ENCODE measurements at places on chromosomes 6 and 20.

DNA sequence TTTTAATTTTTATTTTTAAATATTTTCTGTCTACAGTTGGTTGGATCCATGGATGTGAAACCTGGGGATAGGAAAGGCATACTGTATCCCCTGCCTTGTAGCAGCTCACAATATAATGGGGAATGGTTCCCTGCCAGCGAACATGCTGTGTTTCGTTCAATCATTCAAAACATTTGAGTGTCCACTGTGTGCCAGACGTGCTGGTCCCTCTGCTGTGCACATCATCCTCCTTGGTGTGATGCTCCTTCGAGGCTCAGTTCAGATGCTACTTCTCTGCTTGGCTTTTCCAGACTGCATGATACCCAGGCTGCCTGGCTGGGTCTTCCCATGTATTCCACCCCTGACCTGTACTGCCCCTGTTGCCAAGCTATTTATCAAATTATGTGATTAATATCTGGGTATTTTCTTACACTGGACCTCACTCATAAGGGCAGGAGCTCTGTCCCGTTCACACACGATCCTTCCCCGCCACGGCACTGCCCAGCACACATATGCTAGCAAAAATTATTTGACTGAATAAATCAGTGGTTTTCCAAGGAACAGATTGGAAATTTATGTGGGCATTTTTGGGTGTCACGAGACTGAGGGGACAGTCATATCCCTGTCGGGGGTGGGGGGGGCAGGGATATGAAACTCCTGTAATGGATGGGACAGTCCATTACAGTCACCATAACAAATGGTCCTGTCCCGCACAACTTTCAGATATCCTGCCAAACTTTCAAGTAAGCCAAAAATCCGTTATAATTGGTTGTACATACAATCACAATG is 4.9 kb downstream of the SDCBP2 start:
- no peak for DNase-seq

DNA sequence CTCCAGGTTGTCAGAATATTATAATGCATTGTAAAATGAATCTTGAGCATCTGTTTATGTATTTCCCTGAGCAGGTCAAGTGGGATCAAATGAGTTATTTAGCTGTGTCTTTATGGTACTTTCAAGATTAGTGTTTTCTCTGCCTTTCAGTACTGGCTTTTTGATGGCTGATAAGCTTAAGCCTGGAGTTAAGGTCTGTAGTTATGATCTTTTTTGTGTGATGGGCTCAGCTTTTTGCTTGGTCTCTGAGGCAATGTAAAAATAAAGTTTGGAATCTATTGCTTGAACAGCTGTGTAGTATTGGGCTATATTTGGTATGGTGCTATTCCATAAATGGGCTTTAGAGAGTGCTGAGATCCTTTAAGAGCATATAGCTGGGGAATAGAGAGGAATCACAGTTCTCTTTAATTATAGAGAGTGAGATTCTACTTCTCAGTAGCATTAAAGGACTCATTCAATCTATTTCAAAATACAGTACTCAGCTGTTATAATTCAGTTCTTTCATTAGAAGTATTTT is 40.7 kb downstream of the ZNF451 start:
- no peak for DNase-seq

DNA sequence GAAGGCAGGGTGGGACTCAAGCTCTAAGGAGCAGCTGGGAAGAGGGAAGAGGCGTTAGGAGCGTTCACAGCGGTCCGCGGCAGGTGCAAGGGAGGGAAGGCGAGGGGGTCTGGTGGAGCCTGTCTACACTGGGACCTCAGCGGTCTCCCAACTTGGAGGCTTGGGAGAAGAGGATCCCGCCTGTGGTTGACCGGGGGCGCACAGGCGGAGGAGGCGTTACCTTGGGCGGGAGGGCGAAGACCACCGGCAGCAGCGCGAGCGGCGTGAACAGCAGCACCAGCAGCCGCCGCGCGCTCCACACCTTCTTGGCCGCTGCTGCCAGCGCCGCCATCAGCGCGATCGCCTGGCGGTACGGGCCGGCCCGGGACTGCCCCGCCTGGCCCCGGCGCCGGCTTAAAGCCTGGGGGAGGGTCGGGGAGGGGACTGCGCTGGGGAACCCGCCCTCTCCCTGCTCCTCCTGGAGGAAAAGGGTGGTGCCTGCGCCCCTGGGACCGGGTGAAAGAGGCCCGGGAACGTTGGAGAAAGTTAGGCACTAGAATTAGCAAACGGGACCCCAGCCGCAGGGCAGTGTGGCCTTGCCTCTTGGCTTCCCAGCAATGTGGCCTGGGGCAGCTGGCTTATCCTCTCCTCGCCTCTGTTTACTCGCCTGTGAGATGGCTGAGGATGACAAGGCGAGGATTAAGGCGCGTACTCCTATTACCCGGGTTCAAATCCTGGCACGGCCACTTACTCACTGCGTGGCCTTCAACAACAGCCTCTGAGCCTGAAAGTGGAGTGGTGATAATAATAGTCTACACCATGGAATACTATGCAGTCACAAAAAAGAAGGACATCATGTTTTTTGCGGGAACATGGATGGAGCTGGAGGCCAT is at the start of gene SLC13A3:
Gene SLC13A3, minus strand, starts transcription at position 369 of the 872 bp plus-strand sequence. Its CDS starts 38 bp downstream, at position 331.
- no peak for DNase-seq

GRCh38 chr20:57619051-57619831 is 985 bp downstream of the ZBP1 start:
- DNase-seq = peak; percentile 54

GRCh38 chr20:62944184-62944583 is 6.2 kb downstream of the GID8 start:
- DNase-seq = no peak

DNA sequence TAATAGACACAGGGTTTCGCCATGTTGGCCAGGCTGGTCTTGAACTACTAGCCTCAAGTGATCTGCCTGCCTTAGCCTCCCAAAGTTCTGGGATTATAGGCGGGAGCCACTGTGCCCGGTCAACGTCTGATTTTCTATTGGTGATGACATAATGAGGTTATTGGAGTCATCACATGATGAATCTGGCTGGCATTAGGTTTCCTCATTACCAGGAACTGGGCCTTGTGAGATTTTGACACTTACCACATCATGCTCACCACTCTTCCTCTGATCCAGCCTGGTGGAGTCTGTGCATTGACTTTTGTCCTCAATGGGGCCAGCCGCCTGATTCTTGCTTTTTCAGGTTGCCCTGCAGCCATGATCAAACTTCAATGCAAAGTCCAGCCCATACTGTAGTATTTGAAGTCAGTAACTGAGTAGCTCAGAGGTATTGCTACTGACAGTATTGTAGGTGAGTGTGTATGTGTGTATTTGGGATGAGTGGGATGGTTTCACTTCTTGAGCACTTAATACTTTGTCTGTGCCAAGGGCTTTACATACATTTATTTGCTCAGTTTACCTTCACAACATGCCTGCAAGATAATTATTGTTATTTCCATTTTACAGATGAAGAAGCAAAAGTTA is 16.0 kb downstream of the ANKS1A start:
- DNase-seq = no peak

GRCh38 chr6:36340618-36341454 is 4.1 kb upstream of the BNIP5 start:
- peak; percentile 57 for DNase-seq

- no peak for DNase-seq
Observed at GRCh38 chr6:90490030-90490716, 96.7 kb downstream of the MAP3K7 start.

- DNase-seq = no peak
Observed at GRCh38 chr6:40436685-40437604, 150.2 kb downstream of the LRFN2 start.

GRCh38 chr6:133610227-133610840 is 278.6 kb upstream of the TCF21 start:
- DNase-seq = no peak

DNA sequence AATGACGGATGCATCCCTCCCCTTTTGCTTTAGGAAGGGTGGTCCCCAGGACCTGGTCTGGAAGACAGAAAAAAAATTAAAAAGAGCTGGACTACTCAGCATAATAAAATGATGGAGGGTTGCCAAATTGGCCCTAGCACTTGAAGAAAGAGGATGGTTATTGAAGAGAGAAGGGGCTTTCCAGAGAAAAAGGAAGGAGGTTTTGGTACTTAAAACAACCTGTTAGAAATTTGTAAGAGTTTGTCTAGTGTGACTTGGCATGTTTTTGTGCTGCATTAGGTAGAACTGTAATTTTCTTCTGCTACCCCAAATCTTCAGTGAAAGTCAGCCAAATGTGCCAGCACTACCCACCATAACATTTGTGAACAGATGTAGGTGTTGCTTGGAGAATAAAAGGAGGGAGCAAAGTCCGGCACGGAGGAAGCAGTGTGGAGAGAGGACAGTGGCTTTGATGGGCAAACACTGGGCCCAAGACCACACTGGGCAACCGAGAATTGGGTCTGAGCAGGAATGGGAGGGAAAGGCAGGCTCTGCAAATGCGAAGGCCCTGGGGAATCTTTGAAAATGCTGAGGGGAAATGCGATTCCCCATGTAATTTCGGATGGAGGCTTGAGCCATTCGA is 160.9 kb downstream of the QRSL1 start:
- no peak for DNase-seq

DNA sequence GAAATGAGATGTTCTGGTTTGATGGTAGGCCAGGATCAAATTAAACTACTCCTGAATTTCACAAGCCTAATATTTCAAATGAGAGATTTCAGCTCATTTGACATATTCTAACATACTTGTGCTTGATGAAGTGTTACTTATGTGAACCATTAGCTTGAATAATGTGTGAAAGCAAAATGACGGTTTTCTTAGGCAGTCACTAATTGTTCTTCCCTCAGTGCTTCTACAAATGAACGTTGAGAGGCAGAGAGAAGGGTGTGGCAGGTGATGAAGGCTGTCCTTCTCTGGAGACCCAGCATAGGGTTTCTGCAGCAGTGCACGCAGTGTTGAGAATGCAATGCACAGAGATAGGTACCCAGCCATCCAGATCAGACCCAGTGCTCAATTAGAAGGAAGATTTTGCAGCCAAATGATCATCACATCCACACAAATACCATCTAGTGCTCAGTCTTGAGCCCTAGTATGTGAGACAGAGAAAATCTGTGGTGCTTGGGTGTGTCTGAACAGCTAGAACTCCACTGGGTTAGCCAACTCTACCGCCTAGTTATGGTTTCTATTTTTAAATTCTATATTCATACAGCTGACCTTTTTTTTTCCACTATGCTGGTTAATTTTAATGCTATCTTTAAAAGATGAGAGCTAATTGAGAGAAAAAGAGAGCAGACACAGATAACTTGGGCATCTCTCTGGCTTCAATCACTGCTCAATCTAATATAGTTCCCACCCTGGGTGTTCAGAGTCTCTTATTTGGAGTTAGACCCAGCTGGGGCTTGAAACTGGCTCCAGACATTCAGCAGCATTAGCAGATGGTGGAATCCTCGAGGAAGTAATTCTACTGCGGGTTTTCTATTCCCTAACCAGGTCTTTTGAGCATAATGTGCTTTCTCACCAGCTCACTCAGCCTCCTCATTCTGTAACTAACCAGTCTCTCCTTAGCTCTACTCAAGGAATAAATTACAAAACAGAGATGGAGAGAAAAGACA is 4.4 kb upstream of the MYLIP start:
- no peak for DNase-seq

DNA sequence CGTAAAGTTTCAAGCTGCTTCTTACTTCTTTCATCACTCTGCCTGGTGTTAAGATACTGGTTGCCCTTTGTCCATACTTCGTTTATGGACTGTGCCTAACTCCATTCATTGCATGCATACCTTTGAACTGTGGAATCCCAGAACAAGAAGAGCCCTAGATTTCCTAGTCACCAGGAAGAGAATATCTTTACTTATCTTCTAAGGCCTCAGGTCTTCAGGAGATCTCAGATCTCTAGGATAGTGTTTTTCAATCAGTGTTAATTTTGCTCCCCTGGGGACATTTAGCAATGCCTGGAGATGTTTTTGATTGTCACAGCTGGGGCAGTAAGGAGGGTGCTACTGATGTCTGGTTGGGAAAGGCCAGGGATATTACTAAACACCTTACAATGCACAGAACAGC is 35.5 kb upstream of the GJA1 start:
- no peak for DNase-seq

DNA sequence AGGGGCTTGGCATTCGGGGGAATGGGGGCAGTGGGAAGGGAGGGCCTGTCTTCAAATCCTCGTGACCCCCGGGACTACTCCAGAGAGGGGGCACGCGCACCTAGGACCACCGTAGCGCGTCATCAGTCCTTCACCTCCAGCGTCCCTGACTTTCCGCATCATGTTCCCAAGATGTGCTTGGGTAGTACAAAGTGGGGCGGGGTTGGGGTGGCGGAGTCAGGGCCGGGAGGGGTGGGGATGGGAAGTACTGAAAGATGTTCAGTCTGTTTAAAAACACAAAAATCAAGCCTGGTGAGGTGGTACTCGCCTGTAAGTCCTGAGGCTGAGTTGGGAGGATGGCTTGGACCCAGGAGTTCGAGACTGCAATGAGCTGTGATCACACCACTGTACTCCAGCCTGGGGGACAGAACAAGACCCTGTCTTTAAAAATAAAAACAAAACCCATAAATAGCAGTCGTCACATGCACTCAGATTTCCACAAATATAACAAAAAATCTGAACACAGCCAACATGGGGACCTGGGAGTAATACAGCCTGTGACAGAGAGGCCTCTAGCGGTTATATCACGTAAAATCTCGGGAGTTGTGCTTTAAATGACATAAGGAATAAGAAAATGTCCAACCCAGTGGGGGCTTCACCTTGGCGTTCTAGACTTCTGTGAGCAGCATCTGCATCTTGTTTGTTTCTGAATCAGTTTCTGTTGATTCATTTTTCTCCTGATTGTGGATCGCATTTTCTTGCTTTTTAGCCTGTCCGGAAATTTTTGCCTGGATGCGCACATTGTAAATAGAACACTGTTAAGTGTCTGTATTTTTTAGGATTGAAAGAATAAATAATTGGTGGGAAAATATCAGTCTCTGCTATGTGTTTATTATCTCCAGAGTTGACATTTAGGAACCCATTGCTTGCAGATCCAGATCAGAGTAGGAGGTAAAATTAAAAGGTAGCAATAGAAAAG is 698 bp upstream of the LRP11 start:
- DNase-seq = no peak

- DNase-seq = no peak
Observed at GRCh38 chr6:19789100-19789803, 47.9 kb upstream of the ID4 start.

GRCh38 chr6:34618430-34619182 is 62.5 kb upstream of the SPDEF start:
- no peak for DNase-seq

DNA sequence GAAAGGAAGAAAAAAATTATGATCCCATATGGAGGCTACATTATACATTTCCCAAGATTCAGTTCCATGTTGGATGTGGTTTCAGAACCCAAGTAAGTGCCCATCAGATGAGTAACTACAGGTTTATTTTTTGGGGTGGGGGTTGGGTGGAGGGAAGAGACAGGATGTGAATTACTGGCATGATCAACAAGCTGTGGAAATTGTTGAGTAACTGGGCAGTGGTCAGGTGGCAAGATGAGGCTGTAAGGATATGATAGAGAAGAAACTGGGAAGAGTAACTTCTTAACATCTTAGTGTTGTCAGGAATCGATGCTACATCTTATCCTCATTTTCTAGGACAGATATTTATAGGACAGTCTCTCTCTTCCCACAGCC is 153.5 kb downstream of the CFAP61 start:
- no peak for DNase-seq

DNA sequence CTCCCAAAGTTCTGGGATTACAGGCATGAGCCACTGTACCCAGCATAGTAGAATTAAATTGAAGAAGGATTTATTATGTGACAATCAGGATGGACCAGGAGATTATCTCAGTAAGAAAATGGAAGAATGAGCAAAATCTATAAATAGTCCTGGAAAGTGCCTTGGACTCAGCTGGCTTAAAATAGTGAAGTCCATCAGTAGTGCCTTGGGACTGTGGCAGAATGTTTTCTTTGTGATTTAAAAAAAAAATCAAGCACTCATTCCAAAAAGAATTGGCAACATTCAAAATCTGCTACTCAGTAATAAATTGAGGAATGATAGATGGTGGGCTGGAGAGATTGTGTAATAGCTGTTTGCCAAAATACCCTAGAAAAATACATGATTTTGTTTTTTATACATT is 37.0 kb upstream of the MAS1 start:
- no peak for DNase-seq

Measured in T-cell (primary cell).